ENCODE measurements at places on chromosomes 6 and 20. TPM values are rescaled to one million over a fixed set of nuclear protein-coding genes. Genes with fewer than 3 reads are reported as not detected.

SLC13A3 gene
- 0.36 TPM for total RNA-seq

KIAA1755 gene
- 0.32 TPM for total RNA-seq

GPR63 gene
- not detected for total RNA-seq

PRICKLE4 gene
- total RNA-seq = not detected

CASS4 gene
- total RNA-seq = 17.0 TPM

RGS17 gene
- total RNA-seq = 4.0 TPM

HNF4A gene
- not detected for total RNA-seq

C6orf15 gene
- not detected for total RNA-seq

TTK gene
- 11.2 TPM for total RNA-seq

WFDC5 gene
- total RNA-seq = not detected

CGA gene
- not detected for total RNA-seq

CALHM6 gene
- 1.1 TPM for total RNA-seq

MTFR2 gene
- 0.90 TPM for total RNA-seq

ACSS2 gene
- total RNA-seq = 76.9 TPM

SLC2A10 gene
- 43.7 TPM for total RNA-seq

PRL gene
- not detected for total RNA-seq

CTAGE9 gene
- not detected for total RNA-seq

PRELID3B gene
- 39.9 TPM for total RNA-seq

PRKN gene
- total RNA-seq = 1.1 TPM

CTCFL gene
- total RNA-seq = not detected

FOXC1 gene
- total RNA-seq = 7.0 TPM

PREX1 gene
- total RNA-seq = 6.9 TPM

GLP1R gene
- not detected for total RNA-seq
